NCI-H510A (cell line): ENCODE measurements at places on chromosomes 16 and 17.

DNA sequence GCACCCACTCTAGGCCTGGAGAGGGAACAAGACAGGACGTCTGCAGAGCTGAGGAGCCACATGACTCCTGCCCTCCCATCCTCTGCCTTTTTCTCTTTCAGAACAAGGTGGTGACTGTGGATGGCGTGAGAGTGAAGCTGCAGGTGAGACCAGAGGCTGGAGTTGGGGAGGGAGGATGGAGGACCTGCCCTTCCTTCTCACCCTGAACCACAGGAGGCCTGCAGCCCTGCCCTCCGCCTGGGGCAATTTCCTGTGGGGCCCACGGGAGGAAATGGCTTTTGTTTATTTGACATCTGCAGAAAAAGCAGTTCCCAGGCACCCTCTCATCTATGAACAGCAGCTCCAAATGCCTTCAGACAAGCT, 5.1 kb downstream of the RAB37 start:
- no peak for DNase-seq

DNA sequence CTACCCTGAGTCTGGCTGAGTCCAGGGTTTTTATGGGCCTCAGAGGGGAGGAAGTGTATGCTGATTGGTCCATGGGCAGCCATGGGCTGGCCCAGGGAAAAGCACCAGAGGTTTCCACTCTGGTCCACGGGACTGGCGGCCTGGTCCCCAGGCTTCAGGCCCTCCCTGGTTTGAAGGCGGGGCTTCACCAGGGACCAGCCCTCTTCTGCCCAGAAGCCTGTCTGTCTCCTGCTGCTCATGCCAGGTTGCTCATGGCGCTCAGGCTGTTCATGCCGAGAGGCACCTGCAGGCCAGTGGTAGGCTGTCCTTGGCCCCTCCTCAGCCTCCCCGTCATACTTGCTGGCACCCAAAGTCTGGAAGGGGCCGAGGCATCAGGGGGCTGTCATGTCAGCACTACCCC, 45.0 kb upstream of the CLEC19A start:
- no peak for DNase-seq

DNA sequence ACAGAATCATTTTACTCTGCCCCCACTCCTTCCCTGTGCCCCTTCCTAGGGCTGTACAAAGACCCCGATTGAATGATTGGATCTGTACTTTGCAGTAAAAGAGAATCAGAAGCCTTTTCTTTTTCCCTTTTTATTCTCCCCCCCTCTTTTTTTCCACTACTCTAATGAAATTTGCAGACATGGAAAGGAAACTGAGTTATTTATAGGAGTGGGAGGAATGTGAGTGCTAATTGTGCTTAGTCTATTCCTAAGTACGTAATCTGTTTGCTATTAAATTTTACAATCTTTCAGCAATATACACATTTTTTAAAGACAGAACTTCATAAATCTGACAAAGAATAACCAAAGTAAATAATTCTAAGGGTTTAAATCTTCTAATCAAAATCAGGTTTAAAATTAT, 314.3 kb downstream of the MAP2K6 start:
- DNase-seq = no peak

- no peak for DNase-seq
Measured at GRCh38 chr17:77426676-77427386, 286.1 kb downstream of the SEC14L1 start.
